HTR-8/SVneo (cell line): ENCODE measurements at places on chromosomes 3 and 15.

- DNase-seq = no peak
These were observed 44.9 kb downstream of the APBA2 start for GRCh38 chr15:28930476-28931291.

- peak; percentile 67 for DNase-seq
These were observed 338.9 kb upstream of the GBE1 start for GRCh38 chr3:82100378-82100777.

DNA sequence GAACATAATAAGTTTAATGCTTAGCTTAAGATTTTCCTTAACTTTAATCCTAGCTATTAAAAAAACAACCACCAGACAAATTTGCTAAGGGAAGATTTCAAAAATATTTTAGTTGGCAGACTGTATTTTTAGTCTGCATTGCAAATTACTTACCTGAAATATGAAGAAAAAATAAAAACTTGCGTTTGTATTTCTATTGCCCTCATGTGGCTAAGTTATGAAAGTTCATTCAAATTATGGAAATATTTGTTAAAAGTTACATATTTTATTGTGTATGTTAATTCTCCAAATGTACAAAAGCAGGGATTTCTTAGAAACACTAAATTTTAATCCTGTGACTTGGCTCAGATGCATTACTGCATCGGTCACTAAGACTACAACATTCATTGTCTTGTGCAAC lies 15.0 kb downstream of the GTF2A2 start:
- DNase-seq = no peak

- no peak for DNase-seq
These were observed 279.7 kb upstream of the GOLGA6L4 start for GRCh38 chr15:83955806-83956265.

- no peak for DNase-seq
These were observed 4.1 kb downstream of the GALNT15 start for GRCh38 chr3:16178628-16178988.

- no peak for DNase-seq
These were observed 36.1 kb upstream of the MECOM start for GRCh38 chr3:169699536-169700050.

- DNase-seq = peak; percentile 25
These were observed 70.7 kb downstream of the CD200R1L start for GRCh38 chr3:112776000-112776399.
